GM23338 (cell line): ENCODE measurements at places on chromosomes 11 and 22. TPM values are rescaled to one million over a fixed set of nuclear protein-coding genes. Genes with fewer than 3 reads are reported as not detected.

- peak; percentile 86 for DNase-seq
These were observed 31.2 kb downstream of the RAB6A start for GRCh38 chr11:73729594-73730206.

DNA sequence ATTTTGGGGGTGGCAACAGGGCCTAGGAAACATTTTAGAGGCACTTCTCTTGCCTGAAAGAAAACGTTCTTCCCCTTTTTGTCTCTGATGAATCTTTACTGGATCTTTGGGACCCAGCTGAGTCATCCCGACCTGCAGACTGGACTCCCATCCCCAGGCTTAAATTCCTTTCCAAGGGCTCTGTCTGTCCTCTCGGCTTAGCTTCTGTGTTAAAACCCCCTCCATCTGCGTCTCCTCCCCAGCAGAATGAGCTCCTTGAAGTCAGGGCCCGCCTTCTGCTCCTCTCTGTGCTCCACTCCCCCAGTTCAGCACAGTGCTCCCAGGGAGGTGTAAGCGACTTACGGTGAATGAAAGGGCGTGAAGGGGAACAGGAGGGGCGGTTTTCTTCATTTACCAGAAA is 895 bp upstream of the DAGLA start:
- DNase-seq = no peak

DNA sequence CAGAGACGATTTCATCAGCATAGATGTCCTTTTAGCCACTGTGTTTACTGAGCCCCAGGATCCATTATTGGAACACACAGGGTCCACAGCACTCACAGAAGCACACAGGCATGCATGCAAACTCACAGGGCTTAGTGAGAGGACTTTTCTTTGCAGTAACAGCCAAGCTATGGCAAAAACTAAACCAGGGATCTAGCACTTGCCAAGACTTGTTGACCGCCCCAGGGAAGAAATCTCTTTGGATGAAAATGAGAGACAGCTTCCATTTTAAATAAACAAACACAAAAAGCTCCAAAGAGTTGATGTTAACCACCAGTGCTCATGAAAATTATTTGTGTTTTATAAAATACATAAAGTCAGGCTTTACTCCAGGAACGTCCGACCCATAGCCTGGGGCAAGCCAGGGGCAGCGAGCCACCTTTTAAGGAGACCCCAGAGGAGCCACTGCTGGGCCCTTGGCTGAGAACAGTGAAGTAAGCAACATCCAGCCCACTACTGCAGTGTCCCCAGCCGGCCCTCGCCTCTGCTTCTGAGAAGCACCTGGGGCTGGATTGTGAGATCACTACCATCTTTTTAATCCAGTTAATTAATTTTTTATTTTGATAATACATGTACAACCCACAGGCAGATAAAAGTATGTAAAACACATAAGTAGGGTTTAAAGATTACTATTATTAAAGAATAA is 22.0 kb upstream of the TFIP11 start:
- DNase-seq = no peak

- no peak for DNase-seq
These were observed 1.9 kb upstream of the LTBP3 start for GRCh38 chr11:65559951-65560537.

Gene OR52N4
- 0.27 TPM in 1 of 2 replicates, not detected in the other for total RNA-seq

Gene CDC42EP1
- total RNA-seq = 8.5 and 10.2 TPM in 2 replicates

- DNase-seq = no peak
These were observed 33.0 kb downstream of the ATXN10 start for GRCh38 chr22:45704648-45705047.

GRCh38 chr11:61866958-61867343 is 24.4 kb downstream of the FADS3 start:
- no peak for DNase-seq

Gene F2
- 0.21 TPM in 1 of 2 replicates, not detected in the other for total RNA-seq

DNA sequence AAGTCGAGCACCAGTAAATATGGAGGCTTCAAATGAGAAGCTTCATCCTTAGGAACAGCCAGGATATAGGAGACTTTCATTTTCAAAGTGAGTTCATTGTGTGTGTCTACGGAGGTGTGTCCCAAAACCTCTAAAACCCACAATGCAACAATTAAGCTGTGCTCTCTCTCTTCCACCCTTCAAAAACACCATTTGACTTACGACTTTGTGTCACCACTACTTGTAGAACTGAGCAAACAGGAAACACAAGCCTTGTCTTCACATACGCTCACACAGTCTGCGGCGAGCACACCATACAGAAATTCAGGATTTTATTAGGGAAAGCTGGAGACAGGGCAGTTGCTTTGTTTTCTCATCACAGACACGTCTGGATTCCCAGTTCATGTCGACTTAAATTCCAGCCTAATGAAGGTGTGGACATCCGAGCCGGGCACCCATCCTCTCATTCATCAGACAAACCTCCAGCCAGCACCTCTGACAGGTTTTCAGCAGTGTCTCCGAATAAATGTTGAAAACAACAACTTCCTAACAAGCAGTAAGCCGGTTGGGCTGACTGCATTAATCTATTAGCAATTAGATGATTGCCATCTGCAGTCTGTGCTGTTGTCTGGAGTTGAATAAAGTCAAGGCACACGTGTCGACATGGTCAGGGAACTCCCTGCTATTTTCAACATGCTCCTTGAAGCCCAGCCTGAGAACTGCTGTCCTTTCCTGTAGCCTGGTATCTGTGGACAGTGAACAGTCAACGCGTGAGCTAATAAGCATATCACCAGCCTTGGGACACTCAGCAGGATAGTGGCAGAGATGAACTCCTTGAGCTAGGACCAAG is 1411.1 kb downstream of the BRD1 start:
- DNase-seq = no peak

DNA sequence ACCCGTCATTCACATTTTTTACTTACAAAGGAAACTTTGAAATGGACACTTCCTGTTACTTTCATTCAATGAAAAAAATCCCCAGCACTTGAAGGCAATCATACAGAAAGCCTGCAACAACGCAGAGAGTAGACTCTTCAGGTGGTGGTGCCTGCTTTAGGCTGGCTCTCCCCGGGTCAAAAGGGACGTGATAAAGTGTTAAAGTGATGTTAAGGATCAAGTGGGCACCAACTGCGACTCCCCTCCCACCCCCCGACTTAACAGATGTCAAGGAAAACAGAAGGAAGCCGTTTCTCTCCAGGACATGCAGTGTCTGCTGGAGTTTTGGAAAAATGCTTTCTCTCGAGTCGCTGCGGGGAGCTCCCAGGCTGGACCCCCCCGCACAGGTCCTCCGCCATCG is 414 bp upstream of the PNPLA3 start:
- DNase-seq = no peak

DNA sequence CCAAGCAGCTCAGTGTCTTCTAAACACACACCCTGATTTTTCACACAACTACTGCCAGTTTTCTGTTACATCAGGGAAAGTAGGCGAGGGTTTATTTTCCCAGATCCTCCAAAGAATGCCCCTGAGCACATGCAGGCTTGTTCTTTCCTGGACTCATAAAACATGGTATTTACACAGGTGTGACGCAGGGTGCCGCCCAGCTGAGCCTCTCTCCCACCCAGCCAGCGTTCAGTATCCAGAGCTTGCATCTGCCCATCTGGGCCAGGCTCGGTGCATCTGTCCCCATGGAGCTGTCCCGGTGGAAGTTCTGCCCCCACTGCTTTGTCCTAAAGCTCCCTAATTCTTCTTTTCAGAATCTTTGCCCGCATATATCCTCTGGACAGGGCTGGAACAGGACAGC is 44.8 kb upstream of the ISX start:
- DNase-seq = no peak

DNA sequence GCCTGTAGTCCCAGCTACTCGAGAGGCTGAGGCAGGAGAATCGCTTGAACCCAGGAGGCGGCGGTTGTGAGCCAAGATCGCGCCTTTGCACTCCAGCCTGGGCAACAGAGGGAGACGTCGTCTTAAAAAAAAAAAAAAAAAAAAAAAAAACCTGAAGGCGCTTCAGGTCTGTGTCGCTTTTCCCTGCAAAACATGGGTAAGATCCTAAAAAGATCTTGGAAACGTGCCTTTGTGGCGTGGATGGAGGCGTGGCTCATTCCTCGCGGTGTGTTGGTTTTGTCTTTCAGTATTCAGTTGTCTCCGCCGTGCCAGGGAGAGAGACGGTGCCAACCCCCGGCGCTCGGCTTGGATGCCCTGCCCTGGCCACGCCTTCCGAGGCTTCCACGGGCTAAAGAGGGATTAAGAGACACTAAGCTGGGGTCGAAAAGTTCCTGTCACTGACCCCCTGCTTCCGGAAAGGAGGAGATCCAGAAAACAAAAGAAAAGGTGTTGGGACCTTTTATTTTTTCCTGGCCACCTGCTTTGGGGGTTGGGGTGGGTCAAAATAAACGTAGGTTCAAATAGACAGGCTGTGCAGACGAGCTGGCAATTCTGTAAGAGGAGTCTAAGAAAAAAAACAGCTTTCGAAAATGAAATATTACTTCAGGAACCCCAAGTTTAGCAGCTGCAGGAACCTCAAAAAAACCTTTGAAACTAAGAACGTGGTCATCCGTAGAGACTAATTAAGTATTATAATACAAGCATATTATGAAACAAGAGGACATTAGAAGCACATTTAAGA is 1.1 kb upstream of the SLC35F2 start:
- peak; percentile 53 for DNase-seq

Gene FOLR2
- not detected in 2 replicates for total RNA-seq

DNA sequence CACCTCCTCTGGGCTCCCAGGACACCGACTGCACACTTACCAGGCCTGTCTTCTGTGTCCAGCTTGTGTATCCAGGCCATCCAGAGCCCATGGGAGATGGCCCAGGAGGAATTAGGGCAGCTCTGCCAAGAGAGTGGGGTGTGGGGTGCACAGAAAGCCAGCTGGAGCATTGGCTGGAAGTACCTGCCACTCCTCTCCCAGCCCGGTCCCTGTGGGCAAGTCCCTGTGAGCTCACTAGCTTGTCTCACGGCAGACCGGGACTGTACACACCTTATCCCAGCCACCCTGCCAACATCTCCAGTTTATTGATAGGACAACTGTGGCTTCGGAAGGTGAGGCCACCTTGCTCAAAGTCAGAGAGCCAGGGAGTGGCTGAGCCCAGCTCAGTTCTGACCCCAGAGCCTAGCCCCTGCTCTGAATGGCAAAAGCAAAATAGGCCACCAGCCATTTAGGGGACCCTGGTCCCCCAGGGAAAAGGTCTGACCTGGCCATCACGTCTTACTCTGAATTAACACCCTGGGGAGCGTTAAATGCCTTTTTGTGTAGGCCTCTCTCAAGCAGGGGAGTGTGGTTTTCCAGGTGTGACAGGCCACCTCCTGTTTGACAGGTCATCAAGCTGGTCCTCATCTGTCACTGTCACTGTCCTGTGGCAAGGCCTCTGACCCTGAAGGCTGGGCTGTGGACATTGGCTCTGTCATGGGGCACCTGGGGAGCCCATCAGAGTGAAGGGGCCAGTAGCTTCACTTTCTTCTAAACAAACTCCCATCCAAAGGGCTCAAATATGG is 15.1 kb downstream of the UQCR10 start:
- no peak for DNase-seq

DNA sequence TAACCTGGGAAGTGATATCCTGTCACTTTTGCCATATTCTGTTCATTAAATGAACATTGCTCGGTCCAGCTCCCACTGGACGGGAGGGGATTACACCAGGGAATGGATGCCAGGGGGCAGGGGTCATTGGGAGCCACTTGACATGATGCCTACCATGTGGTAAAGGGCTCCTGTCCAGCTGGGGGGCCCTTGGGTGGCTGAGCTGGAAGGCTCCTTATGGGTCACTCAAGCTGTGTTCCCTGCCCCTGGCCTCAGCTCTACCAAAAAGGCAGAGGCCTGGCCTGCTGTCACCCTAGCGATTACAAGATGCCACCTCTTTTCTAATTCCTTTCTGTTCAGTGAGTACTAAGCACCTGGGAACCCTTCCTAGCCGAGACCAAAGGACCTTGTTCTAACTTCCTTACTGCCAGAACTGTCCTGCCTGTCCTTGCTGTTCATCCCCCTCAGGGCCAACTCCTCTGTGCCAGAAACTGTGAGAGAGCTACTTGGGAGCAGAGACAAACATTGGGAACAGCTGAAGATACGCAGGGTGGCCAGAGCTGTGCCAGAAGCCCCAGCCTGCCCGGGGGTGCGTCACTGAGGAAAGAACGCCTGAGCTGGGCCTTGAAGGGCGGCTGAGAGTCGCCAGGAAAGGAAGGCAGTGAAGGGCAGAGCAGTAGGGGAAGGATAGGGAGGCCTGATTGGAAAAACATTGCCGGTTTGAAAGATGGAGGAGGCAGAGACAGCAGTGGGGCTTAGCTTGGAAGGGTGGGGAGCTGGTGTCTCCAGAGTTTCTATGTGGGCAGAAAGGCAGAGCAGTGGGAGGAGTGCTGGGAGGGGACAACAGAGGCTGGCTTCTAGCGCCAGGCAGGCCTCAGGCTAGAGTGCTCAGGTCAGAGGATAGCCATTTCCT is 12.7 kb upstream of the UVRAG start:
- no peak for DNase-seq

DNA sequence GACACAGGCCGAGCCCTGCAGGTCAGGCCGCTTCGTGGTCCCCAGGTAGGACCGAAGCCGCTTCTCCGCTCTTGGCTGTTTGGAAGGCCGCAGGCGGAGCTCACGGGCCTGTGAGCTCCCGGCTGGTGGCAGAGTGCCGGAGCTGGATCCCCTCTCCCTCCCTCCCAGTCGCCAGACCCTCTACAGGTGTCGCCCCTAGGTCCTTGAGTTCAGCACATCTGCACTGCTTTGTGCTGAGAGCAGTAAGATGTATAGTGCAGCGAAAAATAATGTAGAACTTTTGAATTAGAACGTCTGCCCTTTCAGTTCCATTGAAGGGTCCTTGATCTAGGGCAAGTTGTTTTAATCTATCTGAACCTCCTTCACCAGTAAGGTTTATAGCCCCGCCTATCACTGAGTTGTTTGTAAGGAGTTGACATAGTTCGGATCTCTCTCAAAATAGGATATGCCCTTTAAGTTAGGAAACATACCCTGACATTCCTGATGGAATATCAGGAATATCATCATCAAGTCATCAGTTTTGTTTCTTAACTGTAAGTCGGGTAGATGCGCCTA is 419 bp downstream of the ANKRD49 start:
- no peak for DNase-seq

GRCh38 chr11:119061256-119061655 is 4.3 kb upstream of the HYOU1 start:
- no peak for DNase-seq

Gene LUZP2
- 2.6 and 9.2 TPM in 2 replicates for total RNA-seq

DNA sequence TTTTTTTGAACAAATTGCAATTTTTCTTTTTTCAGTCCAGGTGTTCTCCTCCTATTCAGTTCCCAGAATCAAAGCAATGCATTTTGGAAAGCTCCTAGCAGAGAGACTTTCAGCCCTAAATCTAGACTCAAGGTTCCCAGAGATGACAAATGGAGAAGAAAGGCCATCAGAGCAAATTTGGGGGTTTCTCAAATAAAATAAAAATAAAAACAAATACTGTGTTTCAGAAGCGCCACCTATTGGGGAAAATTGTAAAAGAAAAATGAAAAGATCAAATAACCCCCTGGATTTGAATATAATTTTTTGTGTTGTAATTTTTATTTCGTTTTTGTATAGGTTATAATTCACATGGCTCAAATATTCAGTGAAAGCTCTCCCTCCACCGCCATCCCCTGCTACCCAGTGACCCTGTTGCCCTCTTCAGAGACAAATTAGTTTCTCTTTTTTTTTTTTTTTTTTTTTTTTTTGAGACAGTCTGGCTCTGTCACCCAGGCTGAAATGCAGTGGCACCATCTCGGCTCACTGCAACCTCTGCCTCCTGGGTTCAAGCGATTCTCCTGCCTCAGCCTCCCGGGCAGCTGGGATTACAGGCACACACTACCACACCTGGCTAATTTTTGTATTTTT is 6.2 kb upstream of the UBE4A start:
- DNase-seq = peak; percentile 54
